ENCODE measurements at places on chromosomes 4 and X. TPM values are rescaled to one million over a fixed set of nuclear protein-coding genes. Genes with fewer than 3 reads are reported as not detected.

SMPX gene
- 47.5 TPM for total RNA-seq

GRCh38 chrX:85223359-85223758, 20.2 kb downstream of the SATL1 start:
- no peak for DNase-seq

DNA sequence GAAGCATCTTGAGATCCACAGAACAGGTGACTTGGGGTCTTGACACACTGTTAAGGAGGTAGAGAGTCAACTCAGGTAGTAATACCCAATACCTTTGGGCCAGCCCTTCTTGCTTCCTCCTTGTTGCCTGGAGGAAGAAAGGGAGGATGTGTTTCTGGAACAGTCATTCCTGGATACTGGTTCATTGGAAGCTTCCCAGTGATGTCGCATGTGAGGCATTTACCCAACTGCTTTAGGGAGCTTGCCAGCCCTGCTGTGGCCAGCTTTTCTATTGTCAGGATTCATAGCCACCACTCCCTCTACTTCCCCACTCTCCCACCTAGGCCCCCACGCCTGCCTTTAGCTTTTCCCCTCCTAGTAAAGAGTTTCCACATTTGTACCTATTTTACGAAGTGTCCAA, 310.3 kb upstream of the PRPS2 start:
- no peak for DNase-seq

DNA sequence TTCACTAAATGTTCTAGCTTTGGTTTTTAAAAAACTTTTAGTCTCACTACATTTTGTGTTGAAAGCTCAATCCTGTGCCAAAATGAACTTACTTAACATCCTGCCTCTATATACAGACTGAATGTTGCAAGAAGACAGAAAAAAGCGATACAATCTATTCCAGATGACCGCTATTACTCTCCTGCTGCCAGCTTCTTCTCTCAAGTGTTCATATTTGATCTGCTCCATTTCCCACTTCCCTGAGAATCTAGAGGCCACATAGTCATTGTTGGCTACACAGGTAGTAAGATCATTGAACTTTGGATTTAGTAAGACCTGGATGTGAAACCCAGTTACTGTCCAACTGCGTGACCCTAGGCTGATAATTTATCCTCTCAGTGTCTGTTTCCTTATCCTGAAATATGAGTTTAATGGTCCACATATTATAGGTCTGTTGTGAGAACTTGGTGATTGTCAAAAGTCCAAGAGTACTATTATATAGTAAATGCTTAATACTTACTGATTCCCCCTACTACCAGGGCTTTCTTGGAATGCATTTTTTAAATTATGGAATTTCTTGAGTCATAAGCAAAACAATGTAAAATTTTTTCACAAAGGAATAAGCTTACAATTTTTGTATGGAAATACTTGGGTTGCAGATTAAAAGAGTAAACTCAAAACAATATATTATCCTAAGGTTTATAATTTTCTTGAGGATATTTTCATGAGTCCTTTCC, 976.8 kb upstream of the ADGRL3 start:
- DNase-seq, result no peak

DNA sequence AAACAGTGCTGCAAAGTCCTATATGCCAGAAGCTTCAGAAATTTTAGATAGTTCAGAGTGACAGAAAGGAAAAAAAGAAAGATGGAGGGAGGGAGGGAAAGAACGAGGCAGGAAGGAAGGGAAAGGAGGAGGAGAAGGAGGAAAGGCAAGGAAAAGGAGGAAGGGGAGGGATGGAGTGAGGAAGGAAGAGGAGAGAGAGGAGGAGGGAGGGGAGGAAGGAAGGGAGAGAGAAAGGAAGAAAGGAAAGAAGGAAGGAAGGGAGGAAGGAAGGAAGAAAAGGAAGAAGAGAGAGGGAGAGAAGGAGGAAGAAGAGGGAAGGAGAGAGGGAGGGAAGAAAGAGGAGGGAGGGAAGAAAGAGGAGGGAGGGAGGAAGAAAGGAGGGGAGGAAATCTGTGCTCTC, 42.4 kb upstream of the FHL1 start:
- no peak for DNase-seq

SSX2B gene
- total RNA-seq, result not detected

DNA sequence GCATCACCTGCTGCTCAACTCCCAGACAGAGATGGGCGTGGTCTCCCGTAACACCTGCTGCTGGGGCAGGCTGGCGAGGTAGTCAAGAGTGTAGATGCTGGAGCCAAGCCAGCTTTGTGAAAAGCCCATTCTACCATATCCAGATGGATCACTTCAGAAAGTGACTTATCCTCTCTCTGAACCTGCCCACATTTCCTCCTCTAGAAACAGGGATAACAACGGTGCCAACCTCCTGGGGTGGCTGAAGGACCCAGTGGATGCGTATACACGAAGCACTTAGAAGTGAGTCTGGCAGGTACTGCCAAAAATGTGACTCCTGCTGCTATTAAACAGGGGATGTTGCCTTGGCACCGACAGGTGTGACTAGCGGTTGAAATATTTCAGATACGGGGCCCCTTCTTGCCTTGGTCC, 95.8 kb downstream of the SORBS2 start:
- DNase-seq, result no peak

DUX4 gene
- total RNA-seq, result not detected

RELL1 gene
- 44.7 TPM for total RNA-seq

- no peak for DNase-seq
Observed at GRCh38 chrX:40652664-40653063, 5.3 kb upstream of the CXorf38 start.

NSG1 gene
- 5.4 TPM for total RNA-seq

ENAM gene
- total RNA-seq, result 0.32 TPM
